Left renal pelvis (tissue), 4 donors: ENCODE measurements at places on chromosomes 12 and 14. TPM values are rescaled to one million over a fixed set of nuclear protein-coding genes. Genes with fewer than 3 reads are reported as not detected.

The CLEC9A gene
- 0.22 TPM for polyA plus RNA-seq

The SLC17A8 gene
- 0.31 TPM for polyA plus RNA-seq

DNA sequence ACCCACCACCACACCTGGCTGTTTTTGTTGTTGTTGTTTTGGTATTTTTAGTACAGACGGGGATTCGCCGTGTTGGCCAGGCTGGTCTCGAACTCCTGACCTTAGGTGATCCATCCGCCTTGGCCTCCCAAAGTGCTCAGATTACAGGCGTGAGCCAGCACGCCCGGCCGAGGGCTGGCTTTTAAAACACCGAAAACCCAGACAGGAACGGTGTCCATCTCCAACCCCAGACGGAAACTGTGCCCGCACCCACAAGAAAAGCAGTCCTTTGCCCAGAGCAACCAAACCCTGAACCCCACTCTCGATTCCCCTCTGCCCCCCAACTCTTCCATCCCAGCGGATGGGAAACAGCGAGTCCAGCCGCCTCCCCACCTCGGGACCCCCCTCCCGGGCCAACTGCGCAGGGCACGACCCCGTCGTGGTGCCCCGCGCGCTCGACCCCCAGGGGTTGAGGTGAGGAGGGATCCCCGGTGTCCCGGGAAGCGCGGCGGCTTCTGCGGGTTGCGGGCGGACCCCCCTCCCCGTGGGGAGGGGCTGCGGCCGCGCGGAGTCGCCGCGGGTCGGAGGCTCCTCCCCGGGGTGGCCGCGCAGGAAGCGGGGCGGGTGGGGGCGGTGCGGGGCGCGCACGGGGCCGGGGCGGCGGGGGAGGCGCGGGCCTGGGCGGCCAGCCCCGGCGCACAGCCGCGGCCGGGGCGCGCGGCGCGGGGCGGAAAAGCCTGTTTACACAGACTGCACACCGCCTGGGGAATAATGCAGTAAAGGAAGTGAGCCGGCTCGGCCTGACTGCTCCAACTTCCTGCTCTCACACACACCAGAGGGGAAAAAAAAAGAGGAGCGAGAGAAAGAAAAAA is at the start of gene ELK3:
Gene ELK3, plus strand, starts transcription at position 651 of the 851 bp plus-strand sequence.
- no peak for DNase-seq

The CLEC1A gene
- 4.7 TPM for polyA plus RNA-seq

The APOF gene
- polyA plus RNA-seq, result not detected

- DNase-seq, result no peak
Measured at GRCh38 chr14:23302290-23303225, at the start of gene PPP1R3E. Gene PPP1R3E, minus strand, starts transcription at chr14:23302859. Its CDS starts 283 bp downstream, at chr14:23302576.

The SLC10A1 gene
- polyA plus RNA-seq, result 0.10 TPM

- DNase-seq, result no peak
Measured at GRCh38 chr14:68250927-68251768, 431.6 kb downstream of the RAD51B start.
